ENCODE measurements at places on chromosomes 1 and 21.
A peak's percentile ranks its signal among the peaks of the same experiment; 100 is the strongest.

DNA sequence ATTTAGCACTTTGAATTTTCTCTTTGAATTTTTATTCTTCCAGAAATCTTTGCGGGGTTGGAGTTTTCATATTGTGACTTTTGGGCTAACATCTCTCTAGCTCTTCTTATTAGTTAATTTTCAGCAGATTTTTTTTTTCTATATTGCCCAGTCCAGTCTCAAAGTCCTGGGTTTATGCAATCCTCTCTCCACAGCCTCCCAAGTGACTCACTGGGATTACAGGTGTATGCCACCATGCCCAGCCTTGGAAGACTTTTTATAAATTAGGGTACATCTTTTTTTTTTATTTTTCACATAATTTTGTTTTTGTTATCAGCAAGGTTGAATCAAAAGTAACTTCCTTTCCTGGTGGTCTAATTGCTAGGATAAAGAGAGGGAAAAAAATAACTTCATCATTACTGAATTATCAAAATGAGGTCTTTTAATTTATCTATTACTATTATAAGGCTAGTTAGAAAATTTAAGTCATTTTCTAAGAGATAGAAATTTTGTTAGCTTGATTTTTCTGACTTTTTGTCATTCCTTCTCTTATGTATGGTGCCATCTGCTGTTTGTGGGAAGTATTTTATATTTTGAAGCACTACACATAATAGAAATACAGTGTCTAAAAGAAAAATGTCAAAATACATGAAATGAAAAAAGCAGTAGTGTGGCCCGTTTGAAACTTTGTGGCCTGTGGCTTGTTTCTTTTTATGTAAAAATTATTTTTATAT lies 273.4 kb upstream of the CACYBP start:
- no peak for DNase-seq

DNA sequence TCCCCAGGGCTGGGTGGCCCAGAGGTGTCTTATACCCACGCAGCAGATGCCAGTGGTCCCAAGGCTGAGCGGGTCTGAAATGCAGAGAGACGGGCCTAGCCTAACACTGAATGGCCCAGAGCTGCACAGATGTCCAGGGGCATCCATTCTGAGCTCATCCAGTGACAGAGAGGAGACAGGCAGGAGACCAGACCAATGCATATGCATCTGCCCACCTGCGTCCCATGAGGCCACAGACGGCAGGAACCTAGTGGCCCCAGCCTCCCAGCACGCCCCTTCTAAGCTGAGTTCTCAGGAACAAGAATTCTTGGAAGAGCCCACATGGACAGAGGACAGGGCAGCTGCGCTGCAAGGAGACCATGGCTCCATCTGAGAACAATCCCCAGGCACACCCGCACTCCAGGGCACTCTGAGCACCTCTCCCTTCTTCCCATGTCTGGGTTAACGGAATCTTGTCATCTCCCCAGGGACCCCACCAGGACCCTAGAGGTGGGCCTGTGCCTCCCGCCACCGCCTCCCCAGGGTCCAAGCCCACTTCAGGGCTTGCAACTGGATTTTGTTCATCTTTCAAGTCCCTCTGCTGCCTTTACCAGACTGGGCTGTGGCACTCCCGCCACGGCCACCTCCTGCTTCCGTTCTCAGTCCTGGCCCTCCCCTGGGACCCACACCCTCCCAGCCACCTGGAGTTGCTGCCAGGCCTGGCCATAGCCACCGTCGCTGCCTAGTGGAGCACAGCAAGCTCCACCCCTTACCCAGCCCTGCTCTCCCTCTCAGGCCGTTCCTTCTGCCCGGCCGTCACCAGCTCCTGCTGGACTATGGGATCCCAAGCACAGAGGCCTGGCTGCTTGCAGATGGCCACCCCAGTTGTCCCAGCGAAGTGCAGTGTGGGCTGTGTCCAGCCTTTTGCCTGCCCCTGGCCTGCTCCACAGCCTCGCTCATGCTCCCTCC lies 3.3 kb downstream of the WNT3A start:
- no peak for DNase-seq

GRCh38 chr1:198287916-198288315 lies 131.1 kb downstream of the NEK7 start:
- DNase-seq = no peak

GRCh38 chr1:154973344-154974101 lies 958 bp upstream of the CKS1B start:
- peak; percentile 98 for DNase-seq

- DNase-seq = no peak
Observed at GRCh38 chr1:201898992-201899391, 10.3 kb downstream of the SHISA4 start.

DNA sequence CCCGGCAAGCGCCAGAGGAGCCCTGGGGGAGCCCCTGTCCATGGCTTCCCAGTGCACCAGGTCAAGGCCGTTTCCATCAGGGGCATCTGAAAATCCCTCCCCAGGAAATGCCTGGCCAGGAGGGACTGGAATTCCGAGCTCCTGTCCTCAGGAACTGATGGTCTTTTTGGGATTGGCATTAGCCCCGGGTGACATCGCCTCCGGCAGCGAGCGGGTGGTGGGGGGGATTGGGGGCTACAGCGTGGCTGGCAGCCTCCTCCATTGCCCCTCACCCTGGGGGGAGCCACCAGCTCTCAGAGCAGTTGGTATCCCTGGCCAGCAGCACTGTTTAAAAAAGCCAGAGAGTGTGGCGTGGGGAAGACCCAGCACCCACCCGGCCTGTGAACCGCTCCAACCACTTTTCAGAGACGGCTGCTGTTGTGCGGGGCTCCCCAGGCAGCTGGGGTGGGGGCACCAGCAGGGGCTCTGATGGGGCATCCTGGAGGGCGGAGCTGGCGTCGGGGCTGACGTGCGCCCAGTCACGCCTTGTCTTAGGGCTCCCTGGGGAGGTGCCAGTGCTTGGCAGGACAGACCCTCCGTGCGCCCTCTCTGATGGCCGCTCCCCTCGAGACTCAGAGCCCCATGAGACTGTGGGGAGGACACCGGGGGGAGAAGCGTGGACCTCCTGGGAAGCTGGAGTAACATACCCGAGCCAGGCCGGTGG lies 62.9 kb upstream of the TTC34 start:
- no peak for DNase-seq

DNA sequence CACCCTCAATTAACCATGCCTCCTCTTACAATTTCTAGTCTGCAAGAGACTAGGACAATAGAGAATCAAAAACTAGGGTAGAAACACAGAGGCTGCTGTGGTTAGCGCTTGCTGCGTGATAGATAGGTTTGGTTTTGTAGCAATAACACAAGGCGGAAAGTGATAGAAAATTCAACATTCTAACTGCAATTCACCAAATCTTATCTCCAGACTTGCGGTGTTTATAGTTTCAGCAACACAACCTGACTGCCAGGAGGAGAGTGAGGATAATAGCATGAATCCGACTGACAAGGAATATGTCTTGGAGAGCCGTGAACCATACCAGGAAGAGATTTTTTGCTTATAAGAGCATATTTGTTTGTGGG lies 30.7 kb upstream of the IFNAR2 start:
- DNase-seq = no peak

GRCh38 chr1:30839827-30840359 lies 68.7 kb downstream of the SDC3 start:
- no peak for DNase-seq

- no peak for DNase-seq
Observed at GRCh38 chr1:169461390-169462000, 24.2 kb downstream of the SLC19A2 start.

GRCh38 chr1:73056826-73057225 lies 774.5 kb upstream of the NEGR1 start:
- no peak for DNase-seq

- no peak for DNase-seq
Observed at GRCh38 chr1:157487096-157487495, 65.2 kb downstream of the FCRL5 start.

DNA sequence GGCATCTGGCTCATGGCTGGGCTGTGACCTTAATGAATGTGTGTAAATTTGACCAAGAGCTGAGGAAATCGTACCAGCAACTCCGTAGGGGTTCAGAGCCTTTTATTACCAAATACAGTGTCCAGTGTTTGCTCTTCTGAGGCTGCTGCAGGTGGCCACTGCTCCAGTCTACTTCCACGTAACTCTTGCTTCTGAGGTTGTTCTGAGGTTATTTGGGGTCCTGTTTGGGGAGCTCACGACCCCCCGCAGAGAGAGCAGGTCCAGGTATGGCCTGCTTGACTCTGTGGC lies 33.6 kb downstream of the MAN1C1 start:
- DNase-seq = no peak

GRCh38 chr1:244302876-244303609 lies 148.7 kb downstream of the ADSS2 start:
- DNase-seq = no peak

- no peak for DNase-seq
Observed at GRCh38 chr1:63980740-63981407, 207.1 kb downstream of the ROR1 start.

GRCh38 chr1:201933840-201934430 lies 12.4 kb downstream of the LMOD1 start:
- no peak for DNase-seq
